ENCODE measurements at places on chromosomes 4 and X.

DNA sequence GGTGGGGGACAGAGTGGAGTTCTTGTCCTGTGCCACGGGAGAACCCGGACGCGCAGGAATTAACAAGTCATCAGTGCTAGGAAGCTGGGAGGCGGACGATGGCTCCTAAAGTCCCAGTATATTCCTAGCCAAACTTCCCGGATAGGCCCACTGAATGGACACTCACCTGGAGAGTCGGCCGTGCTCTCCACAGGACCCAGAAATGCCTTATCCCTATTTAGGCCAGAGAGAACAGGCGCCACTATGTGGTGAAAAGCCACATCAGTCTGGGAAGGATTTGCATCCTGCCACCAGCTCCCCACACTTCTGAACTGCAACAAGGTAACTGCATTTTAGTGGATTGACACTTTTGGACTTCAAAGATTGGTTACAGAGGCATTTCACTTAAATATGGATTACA is 1.1 kb downstream of the CFAP299 start:
- peak; percentile 6 for DNase-seq
- H3K36me3 ChIP-seq = no peaks in the 10 kb centered on the region
- H3K27me3 ChIP-seq = peaks cover 9% of the 10 kb centered on the region
- no peak overlapping the region for H3K27ac ChIP-seq
- no peak overlapping the region for H3K4me3 ChIP-seq
- no peaks in the 10 kb centered on the region for H3K4me1 ChIP-seq

DNA sequence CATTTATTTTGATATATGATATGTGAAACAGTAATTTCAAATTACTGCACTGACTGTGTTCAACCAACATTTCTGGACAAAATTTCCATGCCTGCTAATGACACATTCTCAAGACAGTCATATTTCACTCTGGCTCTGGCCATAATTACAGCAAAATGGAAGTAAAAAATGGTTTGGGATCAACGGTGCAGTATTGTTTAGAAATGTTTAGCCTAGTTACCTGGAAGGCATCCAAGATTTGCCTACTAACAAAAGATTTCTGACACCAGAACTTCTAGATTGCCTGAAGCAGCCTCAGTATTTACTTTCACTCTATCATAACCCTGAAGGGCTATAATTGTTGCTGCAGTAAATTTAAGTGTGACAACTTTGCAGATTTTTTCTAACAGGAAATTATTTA is 416.3 kb downstream of the PCDH10 start:
- H3K36me3 ChIP-seq = no peaks in the 10 kb centered on the region
- no peaks in the 10 kb centered on the region for H3K4me1 ChIP-seq
- no peak for DNase-seq
- no peak overlapping the region for H3K4me3 ChIP-seq

GRCh38 chr4:27112587-27112986 is 251.9 kb downstream of the STIM2 start:
- no peaks in the 10 kb centered on the region for H3K36me3 ChIP-seq
- H3K27ac ChIP-seq = no peak overlapping the region
- no peak overlapping the region for H3K4me3 ChIP-seq
- H3K4me1 ChIP-seq = peaks cover 21% of the 10 kb centered on the region
- no peak for DNase-seq
- no peaks in the 10 kb centered on the region for H3K27me3 ChIP-seq

DNA sequence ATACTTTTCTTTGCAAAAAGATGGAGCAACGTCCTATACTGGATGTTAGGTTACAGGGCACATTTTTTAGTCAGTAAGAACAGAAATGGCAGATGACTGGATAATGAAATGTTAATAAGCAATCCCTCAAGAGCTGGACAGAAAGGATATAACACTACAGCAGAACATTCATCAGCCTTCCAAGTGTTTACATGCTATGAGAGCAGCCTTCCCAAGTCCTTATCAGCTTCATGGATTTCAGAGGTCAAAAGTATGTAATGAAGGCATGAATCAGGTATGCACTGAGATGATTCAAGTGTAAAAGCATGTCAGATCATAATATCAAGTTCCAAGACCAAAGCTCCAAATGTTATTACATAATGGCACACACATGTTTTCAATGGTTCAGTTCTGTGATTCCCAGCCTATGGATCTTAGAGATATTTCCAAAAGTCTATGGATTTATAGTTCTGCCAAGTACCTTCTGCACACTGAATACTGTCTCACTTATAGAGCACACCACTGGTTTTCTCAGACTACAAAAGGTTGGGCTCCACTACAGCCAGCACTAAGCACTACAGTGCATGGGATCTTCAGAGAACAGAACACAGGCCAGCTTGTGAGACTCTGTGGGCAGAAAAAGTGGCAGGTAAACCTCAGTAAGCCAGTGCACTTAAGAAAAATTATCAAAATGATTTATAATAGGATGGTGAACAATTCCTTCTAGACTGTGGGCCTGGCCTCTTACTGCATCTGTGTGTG is 49.2 kb downstream of the GPC4 start:
- no peaks in the 10 kb centered on the region for H3K36me3 ChIP-seq
- no peaks in the 10 kb centered on the region for H3K27me3 ChIP-seq
- H3K4me3 ChIP-seq = no peak overlapping the region
- H3K4me1 ChIP-seq = no peaks in the 10 kb centered on the region

DNA sequence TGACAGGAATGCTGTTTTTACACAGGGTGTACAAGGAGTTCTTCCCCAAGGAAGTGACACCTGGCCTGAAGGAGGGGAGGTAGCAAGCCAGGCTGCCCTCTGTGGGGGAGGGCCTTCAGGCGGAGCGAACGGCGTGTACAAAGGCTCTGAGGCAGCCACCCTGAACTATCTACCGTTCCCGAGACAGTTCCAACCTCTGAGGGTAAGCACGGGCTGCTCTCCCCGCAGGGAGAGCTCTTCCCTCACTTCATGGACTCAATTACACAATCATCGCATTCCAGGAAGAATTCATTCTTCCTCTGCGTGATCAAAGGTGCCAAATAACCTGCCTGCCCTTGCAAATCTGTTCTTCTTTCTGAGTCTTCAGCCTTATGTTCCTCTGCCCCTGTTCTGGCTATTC is 4.8 kb downstream of the ELK1 start:
- DNase-seq = no peak
- peaks cover 6% of the 10 kb centered on the region for H3K36me3 ChIP-seq
- H3K27me3 ChIP-seq = no peaks in the 10 kb centered on the region
- no peak overlapping the region for H3K4me3 ChIP-seq
- no peaks in the 10 kb centered on the region for H3K4me1 ChIP-seq

DNA sequence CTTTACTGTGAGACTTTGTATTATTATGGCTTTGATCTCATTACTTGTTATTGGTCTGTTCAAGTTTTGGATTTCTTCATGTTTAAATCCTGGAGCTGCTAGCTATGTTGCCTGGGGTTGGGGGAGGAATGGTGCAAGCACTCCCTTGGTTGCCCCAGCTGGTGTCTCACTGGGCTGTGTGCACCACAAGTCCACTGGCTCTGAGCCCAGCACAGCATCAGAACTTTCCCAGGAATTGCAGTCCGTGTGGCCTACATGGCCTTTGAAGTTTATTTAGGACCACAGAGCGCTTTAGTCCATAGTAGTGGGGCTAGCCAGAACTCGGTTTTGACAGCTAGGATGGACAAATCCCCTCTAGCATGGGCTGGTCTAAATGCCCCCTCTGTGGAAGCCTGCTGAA is 278.8 kb upstream of the RPS6KA3 start:
- no peak for DNase-seq
- H3K4me3 ChIP-seq = no peak overlapping the region
- no peaks in the 10 kb centered on the region for H3K36me3 ChIP-seq
- no peaks in the 10 kb centered on the region for H3K4me1 ChIP-seq

DNA sequence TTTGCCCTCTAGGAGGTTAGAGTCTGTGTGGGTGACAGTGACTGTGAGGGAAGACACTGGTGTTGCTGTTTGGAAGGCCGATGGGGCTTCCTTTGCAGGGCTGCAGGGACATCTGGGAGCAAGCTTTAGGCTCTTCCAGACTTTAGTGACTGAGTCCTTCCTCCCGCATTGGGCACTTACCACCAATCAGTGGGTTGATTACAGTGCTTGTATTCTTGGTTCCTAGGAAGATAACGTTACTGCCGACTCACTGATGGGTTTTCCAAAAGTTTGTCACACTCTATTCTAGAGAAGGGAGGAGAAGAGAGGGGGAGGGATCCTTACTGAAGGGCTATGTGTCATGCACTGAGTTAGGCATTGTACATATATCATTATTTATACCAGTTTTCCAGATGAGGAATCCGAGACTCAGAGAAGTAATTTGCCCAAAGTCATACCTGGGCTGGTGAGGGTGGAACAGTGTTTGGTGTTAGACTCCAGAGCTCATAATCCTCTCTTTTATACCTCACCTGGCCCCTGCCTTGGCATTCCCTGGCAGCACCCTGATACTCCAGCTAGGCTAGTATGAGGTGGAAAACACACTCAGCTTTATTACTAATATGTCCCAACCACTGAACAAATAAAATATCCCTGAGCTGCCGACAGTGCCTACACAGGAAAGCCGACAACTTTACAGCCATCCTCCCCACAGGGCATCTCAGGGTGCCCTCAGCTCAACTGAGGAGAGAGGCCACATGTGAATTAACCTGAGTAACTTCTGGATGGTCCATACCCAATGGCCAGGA is 3.8 kb downstream of the CHST7 start:
- H3K36me3 ChIP-seq = no peaks in the 10 kb centered on the region
- H3K27me3 ChIP-seq = no peaks in the 10 kb centered on the region
- H3K4me3 ChIP-seq = no peak overlapping the region
- no peak overlapping the region for H3K27ac ChIP-seq

GRCh38 chr4:77636902-77637301 is 31.3 kb downstream of the CXCL13 start:
- H3K36me3 ChIP-seq = no peaks in the 10 kb centered on the region
- H3K27ac ChIP-seq = no peak overlapping the region
- DNase-seq = no peak

GRCh38 chr4:120317713-120318112 is 251.1 kb upstream of the MAD2L1 start:
- H3K36me3 ChIP-seq = no peaks in the 10 kb centered on the region
- DNase-seq = no peak
- no peak overlapping the region for H3K27ac ChIP-seq
- H3K27me3 ChIP-seq = no peaks in the 10 kb centered on the region

- no peaks in the 10 kb centered on the region for H3K27me3 ChIP-seq
- H3K4me3 ChIP-seq = no peak overlapping the region
- H3K4me1 ChIP-seq = peaks cover 8% of the 10 kb centered on the region
- peak overlapping the region; percentile 1 for H3K27ac ChIP-seq
- no peaks in the 10 kb centered on the region for H3K36me3 ChIP-seq
- DNase-seq = no peak
Observed at GRCh38 chr4:40275065-40275730, 59.9 kb upstream of the CHRNA9 start.

- no peaks in the 10 kb centered on the region for H3K4me1 ChIP-seq
- no peaks in the 10 kb centered on the region for H3K36me3 ChIP-seq
- no peak overlapping the region for H3K4me3 ChIP-seq
- H3K27me3 ChIP-seq = no peaks in the 10 kb centered on the region
- DNase-seq = no peak
Observed at GRCh38 chr4:179757641-179758040, 2315.4 kb upstream of the AGA start.

DNA sequence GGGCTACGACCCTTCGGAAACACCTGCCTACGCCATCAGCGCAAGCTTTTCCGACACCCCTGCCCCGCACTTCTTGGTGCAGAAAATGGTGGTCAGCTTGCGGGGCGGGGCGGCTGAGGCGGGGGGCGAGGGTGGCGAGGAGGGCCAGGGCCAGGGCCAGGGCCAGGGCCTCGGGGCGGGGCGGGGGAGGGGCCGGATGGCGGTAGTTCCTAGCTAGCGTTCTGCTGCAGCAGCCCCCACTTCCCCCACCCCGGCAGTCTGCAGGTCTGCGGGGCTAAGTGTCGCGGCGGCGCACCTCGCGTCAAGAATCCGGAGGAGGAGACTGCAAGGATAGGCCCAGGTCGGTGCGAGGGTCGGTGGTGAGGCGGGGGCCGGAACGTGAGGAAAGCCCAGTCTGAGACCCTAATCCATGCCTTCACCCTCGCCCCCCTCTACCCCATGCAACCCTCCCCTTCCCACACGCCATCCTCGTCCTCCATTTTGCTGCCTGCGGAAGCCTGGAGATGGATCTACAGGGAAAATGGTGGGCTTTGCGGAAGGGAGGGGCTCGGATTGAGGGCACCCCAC is 600 bp downstream of the BEX4 start:
- H3K36me3 ChIP-seq = peaks cover 3% of the 10 kb centered on the region
- H3K27me3 ChIP-seq = no peaks in the 10 kb centered on the region
- peaks cover 2% of the 10 kb centered on the region for H3K4me1 ChIP-seq
- H3K27ac ChIP-seq = peak overlapping the region; percentile 70
- peak; percentile 11 for DNase-seq
- peak overlapping the region; percentile 94 for H3K4me3 ChIP-seq

- no peaks in the 10 kb centered on the region for H3K36me3 ChIP-seq
- H3K27ac ChIP-seq = no peak overlapping the region
- no peak for DNase-seq
- no peak overlapping the region for H3K4me3 ChIP-seq
- no peaks in the 10 kb centered on the region for H3K4me1 ChIP-seq
Observed at GRCh38 chr4:93334003-93334402, 494.6 kb upstream of the ATOH1 start.

- no peaks in the 10 kb centered on the region for H3K36me3 ChIP-seq
- H3K4me1 ChIP-seq = no peaks in the 10 kb centered on the region
- no peak overlapping the region for H3K4me3 ChIP-seq
- H3K27me3 ChIP-seq = peaks cover 6% of the 10 kb centered on the region
- DNase-seq = no peak
Observed at GRCh38 chrX:43525901-43526610, 130.0 kb upstream of the MAOA start.

- no peak overlapping the region for H3K27ac ChIP-seq
- DNase-seq = no peak
- no peaks in the 10 kb centered on the region for H3K27me3 ChIP-seq
- H3K4me3 ChIP-seq = no peak overlapping the region
- H3K36me3 ChIP-seq = peaks cover 91% of the 10 kb centered on the region
Observed at GRCh38 chr4:183287677-183288076, 32.4 kb downstream of the CLDN22 start.

GRCh38 chrX:139801397-139801813 is 93.4 kb upstream of the MCF2 start:
- no peak overlapping the region for H3K4me3 ChIP-seq
- no peaks in the 10 kb centered on the region for H3K36me3 ChIP-seq
- H3K4me1 ChIP-seq = no peaks in the 10 kb centered on the region
- no peaks in the 10 kb centered on the region for H3K27me3 ChIP-seq
- no peak overlapping the region for H3K27ac ChIP-seq

DNA sequence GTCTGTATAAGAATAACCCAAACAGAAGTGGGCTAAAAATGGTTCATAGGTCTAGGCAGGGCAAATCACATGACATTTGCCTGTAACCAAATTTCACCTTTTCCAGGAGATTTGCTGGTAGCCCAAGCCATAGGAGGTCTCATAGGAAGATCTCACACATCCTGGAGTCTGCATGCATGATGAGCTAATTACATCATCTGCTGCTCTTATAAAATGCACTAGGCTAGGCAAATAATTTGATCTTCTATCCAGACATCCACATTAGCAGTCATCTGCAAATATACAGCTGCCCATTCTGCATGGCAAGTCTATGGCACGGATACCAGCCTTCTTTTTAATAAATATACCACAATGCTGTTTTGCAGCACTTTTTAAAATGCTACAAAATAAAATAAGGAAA is 87.2 kb downstream of the MAPK10 start:
- no peaks in the 10 kb centered on the region for H3K27me3 ChIP-seq
- no peak overlapping the region for H3K4me3 ChIP-seq
- no peak for DNase-seq
- H3K36me3 ChIP-seq = peaks cover 2% of the 10 kb centered on the region
- peaks cover 8% of the 10 kb centered on the region for H3K4me1 ChIP-seq

GRCh38 chr4:62512271-62512670 is 1312.1 kb downstream of the ADGRL3 start:
- DNase-seq = no peak
- H3K27me3 ChIP-seq = no peaks in the 10 kb centered on the region
- no peak overlapping the region for H3K27ac ChIP-seq
- H3K36me3 ChIP-seq = no peaks in the 10 kb centered on the region
- H3K4me3 ChIP-seq = no peak overlapping the region

All from neuronal stem cell (in vitro differentiated cells).